Right renal cortex interstitium (tissue), 3 donors: ENCODE measurements at places on chromosomes 16 and 17. TPM values are rescaled to one million over a fixed set of nuclear protein-coding genes. Genes with fewer than 3 reads are reported as not detected.

- no peak for DNase-seq
These were observed 48.5 kb downstream of the HAPSTR1 start for GRCh38 chr16:9139965-9140364.

- no peak for DNase-seq
These were observed 32.6 kb upstream of the ZFP90 start for GRCh38 chr16:68506331-68507053.

- no peak for DNase-seq
These were observed 58.3 kb downstream of the VPS35L start for GRCh38 chr16:19613834-19614233.

MFSD6L gene
- 3.5 TPM for polyA plus RNA-seq
